ENCODE measurements at places on chromosomes 2 and 18.

GRCh38 chr2:236250909-236251579, 13.2 kb downstream of the ASB18 start:
- DNase-seq = no peak

GRCh38 chr2:94881070-94881469, 9.8 kb downstream of the TEKT4 start:
- no peak for DNase-seq

- DNase-seq = no peak
These were observed 1929.8 kb upstream of the LRRTM1 start for GRCh38 chr2:82234283-82234874.

- no peak for DNase-seq
These were observed 971.7 kb upstream of the GYPC start for GRCh38 chr2:125684256-125684655.

- no peak for DNase-seq
These were observed 121.7 kb upstream of the SMAD2 start for GRCh38 chr18:48051945-48052840.

GRCh38 chr2:148253685-148254084, 232.8 kb downstream of the MBD5 start:
- DNase-seq = no peak

- DNase-seq = no peak
These were observed 70.0 kb upstream of the ATIC start for GRCh38 chr2:215241791-215242305.

DNA sequence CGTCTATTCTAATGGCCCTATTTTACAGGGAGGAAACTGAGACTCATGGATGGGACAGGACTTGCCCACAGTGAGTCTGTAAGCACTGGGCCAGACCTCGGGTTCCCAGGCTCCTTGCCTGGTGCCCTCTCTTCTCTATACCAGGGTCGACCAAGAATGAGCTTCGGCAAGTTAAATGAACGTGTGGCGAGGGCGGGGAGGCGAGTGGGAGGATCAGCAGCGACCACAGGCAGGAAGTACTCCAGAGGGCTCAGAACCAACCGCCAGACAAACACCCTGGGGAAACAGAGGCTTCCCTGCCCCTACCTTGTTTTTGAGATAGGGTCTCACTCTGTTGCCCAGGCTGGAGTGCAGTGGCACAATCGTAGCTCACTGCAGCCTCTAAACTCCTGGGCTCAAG, 177.7 kb upstream of the SMAD2 start:
- no peak for DNase-seq

- no peak for DNase-seq
These were observed 72.5 kb downstream of the DGKD start for GRCh38 chr2:233426619-233427342.

GRCh38 chr2:127650785-127651380, 4.9 kb downstream of the GPR17 start:
- no peak for DNase-seq

DNA sequence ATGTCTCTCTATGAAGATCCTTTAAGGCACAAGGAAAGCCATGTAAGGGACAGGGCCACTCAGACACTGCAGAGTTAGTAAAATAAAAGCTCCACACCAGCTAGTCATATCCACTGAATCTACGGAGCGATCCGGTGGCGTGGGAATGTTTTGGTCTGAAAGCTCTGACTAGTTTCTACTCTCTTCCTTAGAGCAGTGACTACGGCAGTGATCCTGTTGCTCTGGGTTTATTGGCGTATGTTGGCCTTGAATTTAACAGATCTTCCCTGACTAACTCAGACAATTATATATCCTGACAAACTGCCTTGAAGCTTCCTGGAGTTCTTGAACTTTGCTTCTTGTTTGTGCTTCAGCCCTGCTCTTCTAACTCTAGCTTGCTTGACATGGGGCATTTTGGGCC, 115.3 kb upstream of the FZD5 start:
- no peak for DNase-seq

DNA sequence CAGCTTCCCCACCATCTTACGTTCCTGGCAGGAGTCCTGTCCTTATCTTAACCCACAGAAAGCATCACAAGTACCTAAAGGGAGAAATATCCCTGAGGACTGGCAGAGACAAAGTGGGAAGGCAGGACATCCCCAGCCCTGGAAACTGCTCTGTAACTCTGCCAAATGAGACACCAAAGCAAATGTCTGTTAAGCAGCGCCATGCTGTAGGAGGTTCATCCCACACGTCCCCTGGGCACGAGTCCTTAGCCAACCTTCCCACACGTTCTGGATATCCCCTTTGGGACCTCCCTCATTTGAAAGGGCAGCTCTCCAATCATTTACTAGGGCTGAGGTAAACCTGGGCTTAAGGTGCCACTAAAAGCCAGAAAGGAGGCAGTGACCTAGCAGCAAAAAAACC, 207.2 kb downstream of the ATAD2B start:
- no peak for DNase-seq

- DNase-seq = no peak
These were observed 24.5 kb upstream of the CD28 start for GRCh38 chr2:203681978-203682377.

DNA sequence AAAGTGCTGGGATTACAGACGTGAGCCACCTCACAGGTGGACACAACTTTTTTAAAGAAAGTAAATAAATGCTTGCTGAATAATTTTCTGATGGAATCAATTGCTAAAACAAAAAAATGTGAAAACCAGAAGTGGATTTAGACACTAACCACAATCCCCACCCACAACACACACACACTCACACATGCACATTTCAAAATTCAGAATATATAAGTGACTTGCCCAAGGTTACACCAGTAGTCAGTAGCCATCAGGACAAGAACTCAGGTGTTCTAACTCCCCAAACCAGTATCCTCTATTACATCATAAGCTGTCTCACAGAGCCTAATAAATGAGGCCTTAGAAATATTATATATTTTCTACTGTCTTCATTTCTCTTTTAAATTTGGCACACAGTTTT, 1923.6 kb upstream of the PIK3C3 start:
- no peak for DNase-seq

GRCh38 chr2:172429301-172429968, 2.0 kb downstream of the ITGA6 start:
- DNase-seq = no peak

DNA sequence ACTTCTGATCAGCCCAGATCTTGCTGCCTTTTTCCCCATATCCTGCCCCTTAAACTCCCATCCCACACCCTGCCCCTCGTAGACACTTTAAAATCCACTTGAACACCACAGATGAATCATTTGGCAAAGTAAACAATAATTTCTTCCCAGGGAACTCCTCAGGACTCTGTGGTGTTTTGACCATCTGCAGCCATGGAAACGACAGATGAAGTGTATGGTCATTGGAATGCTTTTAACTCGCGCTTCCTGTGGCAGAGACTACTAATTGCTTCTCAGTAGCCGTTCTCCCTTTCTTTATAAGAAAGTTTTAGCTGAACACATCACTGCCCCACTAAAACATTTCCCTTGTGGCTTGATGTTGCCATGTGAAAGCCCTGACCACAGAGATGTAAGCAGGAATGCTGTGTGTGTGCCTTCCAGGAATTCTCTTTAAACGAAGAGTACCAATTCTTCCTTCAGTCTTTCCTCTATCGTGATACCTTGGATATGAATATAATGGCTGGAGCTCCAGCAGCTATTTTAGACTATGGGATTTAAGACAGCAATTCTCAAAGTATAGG, 92.7 kb upstream of the PARD3B start:
- no peak for DNase-seq

All from GM19239 (cell line).